Stimulated activated CD4-positive, alpha-beta T cell treated with anti-CD3 and anti-CD28 coated beads, Interleukin-1b, Interleukin-23, amount 100 ng/mL, for 1 hour (primary cell): ENCODE measurements at places on chromosomes 4 and X.

DNA sequence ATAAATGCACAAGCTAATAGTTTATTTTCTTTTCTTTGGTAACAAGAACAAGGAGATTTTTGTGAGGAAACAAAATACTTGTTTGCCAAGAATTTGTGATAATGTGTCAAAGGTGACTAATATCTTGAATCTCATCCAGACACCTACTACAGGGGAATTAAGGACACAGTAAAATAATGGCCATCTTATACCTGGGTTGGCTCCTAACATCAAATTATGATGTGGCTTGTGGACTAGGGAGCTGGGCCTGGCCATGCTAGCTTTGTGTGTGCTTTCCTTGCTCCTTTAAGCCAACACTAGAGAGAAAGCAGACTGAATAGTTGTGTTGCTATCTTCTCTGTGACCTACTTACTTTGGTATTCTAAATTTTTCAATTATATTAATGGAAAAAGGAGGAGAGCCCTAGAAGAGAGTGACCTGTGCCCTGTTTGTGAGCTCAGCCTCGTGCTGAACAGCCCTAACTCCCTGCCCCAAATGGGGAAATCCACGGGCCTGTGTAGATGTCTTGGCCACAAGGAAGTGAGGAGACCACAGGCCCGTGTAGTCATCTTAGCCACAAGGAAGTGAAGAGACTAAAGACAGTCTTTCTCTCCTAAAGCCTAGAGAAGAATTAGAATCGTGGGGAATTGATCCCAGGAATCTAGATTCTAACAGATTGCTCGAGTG is 23.3 kb downstream of the ARHGAP24 start:
- DNase-seq, result no peak

DNA sequence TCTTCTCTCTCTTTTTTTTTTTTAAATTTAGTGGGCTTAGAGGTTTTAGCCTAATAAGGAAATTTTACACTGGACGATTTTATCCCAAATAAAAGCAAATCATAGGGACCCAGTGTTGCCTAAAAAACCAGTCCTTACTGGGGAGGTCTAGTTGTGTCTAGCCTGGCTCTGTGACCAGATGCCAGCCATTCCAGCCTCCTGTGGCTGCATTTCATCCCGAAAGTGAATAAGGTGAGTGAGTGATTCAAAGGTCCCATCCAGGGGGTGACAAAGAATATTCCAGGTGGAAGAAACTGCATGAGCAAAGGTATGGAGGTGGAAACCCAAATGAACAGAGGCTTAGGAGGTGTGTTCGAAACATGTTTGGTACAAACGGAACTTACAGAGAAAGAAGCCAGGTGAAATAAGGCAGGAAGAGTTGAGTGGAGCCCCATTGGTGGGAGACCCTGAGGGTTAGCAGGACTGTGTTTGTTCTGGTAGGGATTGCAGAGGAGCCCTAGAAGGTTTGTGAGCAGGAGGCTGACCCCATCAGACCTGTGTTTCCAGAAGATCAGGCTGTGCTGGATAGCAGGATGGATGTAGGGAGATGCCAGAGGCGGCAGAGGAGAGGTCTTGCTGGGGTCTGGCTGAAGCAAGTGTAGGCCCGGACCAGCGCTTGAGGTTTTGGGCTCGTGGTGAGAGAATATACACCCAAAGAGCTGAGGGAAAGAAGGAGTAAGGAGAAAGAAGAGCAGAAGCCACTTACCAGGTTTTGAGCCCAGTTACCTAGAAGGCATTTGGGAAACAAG is 31.6 kb downstream of the PTTG2 start:
- no peak for DNase-seq

GRCh38 chr4:54568184-54568583 is 89.6 kb upstream of the KIT start:
- no peak for DNase-seq

DNA sequence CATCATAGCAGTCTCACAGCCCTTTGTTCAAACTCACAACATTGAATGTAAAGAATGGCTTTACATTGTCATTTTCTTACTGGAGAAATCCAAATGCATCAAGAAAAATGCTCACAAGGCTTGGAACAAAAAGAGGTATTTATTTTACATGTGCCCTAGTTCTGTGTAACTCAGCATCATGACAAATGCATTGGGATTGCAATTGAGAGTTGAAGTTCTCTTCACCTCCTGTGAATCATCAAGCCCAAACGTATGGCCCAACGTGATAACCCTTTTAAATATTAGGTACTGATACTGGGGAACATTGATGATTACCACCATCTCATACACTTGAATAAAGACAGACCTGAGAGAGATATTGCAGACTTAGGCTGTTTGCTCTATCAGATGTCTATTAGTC is 61.6 kb downstream of the GASK1B start:
- DNase-seq, result no peak

DNA sequence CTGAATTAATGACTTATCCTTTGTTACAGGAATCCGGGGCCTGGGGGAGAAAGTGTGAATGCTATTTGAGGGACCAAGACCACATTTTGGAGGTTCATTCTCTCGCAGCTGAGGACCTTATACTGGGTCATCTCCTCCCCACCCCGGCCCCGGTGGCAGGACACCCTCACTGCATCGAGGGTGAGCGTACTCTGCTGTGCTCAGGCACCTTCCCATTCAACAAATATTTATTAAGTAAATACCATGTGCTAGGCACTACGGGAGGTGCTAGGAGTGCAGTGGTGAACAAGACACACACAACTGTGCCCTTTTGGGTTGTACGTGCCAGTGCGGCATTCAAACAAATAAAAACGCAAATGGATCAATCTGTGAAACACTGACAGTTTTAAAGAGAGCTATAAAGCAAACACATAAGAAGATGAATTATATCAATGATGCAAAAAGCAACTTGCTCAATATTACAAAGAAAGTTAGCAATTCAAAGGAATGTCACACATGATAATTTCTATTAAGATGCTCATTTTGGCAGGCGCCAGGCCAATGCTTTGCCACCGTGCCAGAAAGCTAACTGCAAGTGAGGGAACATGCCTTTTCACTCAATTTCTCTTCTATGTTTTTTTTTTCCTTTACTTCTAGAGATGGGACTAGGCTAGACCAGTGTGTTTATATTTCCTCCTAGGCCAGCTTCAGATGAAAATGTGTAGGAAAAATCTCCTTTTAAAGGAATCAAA is 24.6 kb downstream of the ADGRG2 start:
- DNase-seq, result no peak

GRCh38 chr4:181855307-181855706 is 387.9 kb upstream of the TENM3 start:
- DNase-seq, result no peak

DNA sequence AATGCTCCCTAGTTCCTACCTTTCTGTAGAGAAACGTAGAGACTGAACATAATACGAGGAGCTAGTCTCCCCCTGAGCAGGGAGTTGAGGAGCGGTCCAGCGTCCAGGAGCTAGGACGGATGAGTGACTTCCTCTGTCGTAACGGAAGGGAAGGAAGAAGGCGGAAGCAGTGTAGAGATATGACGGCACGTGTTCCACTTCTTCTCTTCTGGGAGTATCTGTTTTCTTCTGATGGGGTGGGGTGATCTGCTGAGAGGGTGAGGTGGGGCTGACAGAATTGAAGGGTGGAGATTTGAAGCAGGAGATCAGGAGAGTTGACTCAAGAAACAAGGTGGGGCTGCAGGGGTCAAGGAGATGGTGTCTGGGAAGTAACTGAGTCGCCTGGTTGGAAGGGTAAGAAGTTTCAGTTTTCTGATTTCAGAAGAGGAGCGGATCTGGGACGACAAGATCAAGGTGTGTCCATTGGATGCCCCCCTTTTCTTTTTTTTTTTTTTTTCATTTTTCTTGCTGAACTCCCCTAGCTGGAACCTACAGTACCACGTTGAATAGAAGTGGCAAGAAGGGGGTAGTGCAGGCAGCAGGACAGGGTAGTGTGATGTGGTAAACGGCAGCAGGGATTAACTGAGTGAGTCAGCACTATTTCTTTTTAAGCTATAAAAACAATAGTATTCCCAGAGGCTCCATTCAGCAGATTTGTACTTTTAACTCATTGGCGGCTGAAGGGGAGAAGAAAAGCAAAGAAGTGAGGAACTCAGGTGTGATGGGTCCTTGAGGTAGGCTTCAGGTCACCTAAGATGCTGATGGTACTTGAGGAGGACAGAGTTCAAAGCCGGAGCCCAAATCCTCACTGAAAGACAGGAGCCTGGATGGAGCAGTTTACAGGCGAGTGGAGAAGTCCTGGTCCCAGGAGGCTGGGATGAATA is 50.8 kb upstream of the SETD7 start:
- no peak for DNase-seq

DNA sequence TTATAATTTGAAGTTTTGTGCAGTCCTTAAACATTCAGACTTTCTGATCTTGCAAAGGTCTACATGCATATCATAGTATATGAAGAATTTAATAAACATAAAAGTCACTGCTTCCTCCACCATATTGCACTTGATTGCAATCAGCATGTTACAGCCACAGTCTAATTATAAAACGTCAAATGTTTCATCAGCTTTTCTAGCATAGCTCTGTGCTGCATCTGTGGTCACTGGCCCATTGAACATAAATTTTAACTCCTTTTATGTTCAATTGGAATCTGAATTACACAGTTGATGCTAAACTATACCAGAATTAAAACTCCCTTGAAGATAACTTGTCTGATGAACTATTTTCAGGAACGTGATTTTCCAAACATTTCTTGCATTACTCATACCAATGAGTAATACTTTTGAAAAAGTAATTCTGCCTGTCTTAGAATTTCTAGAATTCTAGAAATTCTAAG is 329.1 kb downstream of the GALNTL6 start:
- DNase-seq, result no peak

DNA sequence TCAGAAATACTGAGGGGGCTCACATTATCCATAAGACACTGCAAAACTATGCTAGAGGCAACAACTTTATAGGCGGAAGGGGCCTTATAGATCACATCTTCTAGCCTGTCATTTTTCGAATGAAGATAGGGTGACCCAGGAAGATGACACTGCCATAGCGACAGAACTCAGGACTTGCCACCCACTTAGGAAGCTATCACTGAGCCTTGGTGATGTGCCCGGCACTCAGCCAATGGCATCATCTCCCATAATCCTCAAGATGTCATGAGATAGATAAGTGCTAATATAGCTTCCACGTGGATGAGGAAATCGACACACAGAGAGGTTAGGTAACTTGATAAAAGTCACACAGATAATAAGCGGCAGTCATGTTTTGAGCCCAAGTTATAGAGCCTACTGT is 346.6 kb downstream of the DHX15 start:
- no peak for DNase-seq

DNA sequence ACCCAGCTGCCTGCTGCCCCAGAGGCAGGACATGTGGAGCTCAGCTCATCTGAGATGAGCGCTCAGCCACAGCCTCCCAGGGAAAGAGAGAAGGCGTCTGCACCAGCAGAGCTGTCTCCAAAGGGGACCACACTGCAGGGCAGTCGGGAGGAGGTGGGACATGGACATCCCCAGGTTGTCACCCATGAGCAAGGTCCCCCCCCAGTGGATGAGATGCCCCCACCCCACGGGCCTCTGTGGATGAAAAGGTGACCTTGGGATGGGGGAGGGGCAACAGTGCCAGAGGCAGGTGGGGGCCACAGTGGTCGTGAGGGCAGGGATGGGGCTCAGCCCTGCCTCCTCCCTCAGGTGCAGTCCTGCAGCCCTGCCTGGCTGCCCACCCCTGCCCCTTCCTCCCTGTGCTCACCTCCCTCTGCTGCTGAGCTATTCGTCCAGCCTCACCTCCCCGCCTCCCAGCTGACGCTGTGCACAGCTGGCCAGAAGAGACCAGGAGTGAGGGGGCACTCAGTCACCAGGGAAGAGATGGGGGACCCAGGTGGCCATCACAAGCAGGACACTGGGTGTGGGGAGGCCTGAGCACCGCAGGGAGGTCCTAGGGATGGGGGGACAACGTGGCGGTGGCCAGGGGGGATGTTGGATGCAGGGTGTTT is 9.3 kb downstream of the NKX1-1 start:
- no peak for DNase-seq

DNA sequence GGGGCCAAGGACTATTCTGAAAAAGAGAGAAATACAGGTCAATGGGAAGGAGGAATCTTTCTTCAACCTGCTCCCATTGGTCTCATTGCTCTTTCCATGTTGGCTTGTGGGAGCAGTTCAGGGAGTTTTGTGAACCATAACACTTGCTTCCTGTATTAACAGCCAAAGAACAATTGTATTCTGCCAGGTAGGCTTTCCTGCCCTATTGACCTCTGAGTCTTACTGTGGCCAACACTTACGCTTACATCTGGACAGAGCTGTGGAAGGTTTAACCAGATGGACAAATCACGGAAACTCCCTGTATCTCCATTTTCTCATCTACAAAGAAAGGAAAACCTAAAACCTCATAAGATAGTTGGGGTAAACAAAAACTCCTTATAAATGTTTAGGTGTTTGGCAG is 30.7 kb downstream of the MID1IP1 start:
- DNase-seq, result no peak

- no peak for DNase-seq
Measured at GRCh38 chrX:10922159-10922558, 189.0 kb upstream of the HCCS start.

DNA sequence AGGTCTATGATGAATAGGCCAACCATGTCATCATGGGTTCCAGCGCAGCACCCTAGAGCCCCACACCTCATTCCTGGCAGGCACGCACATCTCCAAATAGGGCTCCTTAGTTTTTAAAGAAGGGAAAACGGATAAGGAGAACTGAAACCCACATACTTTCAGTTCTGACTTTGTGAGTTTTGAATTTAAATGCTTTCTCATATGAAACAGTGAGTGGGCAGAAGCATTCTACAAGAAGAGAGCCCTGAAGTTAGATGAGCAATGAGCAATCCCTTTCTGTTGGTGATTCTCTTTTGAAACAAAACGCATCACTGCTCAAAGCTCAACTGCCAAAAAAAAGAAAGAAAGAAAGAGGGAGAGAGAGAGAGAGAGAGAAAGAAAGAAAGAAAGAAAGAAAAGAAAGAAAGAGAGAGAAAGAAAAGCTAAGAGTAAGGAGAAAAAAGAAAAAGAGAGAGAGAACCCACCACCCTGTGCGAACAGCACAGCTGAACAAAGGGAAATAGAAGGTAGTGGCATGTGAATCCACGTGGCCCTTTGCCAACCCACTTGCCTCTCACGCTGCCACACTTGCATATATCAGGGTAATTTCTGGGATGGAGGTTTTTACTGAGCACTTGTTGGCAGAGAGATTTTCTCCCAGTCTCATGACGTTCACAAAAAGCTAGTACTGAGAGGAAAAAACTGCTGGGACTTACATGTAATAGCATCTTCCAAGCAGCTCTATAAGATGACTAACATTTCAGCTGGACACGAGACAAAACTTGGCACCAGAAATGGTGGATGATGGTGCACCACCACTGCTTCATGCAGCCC is 31.0 kb downstream of the TMSB4X start:
- DNase-seq, result no peak

DNA sequence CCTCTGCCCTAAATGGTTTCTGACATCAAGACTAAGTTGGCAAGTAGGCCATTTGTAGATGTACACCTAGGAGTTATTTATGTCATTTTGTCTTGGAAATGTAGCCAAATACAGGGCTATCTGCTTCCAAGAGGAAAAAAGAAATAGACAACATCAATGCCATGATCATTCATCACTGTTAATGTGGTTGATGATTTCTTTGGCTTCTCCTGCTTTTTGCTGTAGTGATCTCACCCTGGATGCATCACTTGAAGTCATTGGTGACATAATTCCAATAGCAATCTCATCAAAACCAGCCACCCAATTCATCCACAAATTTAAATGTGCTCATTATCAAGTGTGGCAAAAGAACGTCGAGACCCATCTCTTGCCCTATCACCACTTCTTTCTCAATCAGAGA is 222.6 kb upstream of the PPARGC1A start:
- DNase-seq, result no peak
